Stimulated activated CD8-positive, alpha-beta memory T cell treated with anti-CD3 and anti-CD28 coated beads, Interleukin-7, amount 100 ng/mL, for 48 hours (primary cell): ENCODE measurements at places on chromosomes 6 and 20.
A peak's percentile ranks its signal among the peaks of the same experiment; 100 is the strongest.

DNA sequence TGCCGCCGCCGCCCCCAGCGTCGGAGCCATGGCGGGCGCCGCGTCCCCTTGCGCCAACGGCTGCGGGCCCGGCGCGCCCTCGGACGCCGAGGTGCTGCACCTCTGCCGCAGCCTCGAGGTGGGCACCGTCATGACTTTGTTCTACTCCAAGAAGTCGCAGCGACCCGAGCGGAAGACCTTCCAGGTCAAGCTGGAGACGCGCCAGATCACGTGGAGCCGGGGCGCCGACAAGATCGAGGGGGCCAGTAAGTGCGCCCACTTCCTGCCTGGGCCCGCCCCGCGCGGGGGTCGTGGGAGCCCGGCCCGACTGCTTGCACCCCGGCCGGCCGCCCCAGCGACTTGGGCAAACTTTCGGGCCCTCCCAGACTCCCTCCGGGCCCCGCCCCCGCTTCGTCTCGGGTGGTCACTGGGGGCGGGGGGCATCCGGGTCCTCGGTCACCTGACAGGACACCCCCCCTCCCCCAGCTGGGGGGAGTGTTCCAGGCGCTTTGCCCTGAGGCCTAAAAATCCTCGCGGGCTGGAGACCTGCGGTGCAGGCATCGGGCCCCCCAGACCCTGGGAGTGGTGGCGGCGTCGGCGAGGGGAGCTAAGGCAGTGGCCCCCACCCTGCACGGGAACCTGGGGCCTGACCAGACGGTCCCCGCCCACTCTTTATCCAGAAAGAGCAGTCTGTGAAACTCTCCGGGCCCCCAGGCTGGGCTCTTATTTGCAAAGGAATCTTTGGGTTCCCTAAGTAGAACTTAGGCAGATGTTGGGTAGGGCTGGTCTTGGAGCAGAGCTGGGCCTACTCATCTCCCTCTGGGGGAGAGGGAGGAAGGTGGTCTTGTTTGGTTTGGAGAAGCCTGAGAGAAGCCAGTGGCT lies 501 bp downstream of the PLCG1 start:
- DNase-seq: peak; percentile 56

DNA sequence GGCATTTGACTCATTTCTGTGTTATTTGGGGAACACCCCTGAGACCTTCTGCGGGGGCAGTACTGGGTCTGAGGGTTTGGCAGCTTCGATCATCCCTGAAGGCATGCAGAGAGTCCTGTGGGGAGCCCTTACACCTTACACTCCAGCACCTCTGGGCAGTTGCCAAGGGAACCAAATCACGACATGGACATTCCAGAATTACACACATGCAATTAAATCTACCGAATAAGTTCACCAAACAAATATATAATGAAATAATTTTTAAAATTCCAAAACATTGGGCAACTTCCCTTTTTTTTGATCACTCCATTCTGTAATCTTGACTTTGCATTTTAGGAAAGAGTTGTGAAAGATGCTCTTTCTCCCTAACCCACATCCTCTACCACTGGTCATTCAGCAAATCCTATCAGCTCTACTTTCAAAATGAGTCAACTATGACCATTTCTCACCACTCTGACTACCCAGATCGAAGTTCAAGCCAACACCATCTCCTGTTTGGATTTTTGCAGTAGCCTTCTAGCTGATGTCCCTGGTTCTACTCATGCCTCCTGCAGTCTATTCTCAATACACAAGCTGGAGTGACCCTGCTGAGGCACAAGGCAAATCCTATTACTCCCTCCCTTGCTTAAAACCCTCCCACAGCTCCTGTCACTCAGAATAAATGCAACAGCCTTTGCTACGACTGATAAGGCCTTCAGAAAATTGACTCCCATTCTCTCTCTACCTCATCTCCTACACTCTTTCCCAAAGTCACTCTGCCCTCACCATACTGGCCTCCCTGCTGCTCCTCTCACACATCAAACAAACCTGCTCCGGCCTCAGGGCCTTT lies 533.3 kb downstream of the HACE1 start:
- no peak for DNase-seq

DNA sequence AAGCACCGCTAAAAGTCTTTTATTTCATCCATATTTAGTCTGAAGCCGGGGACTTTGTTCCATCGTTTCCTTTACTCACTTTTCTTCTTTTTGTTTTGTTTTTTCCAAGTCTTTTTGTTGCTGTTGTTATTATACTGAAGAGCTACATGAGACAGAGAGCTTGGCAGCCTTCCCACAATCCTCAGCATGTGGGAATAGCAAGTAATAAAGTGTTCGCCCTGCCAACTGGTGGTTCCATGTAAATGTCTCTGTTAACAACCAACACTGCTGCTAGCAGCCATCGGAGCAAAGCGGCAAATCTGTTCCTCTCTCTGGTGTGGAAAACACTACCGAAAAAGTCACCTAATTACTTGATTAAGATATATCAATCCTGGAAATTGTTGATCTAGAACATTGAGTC lies 437.8 kb upstream of the ID4 start:
- no peak for DNase-seq

- no peak for DNase-seq
These were observed 44.4 kb upstream of the BMP5 start for GRCh38 chr6:55919716-55920308.

- no peak for DNase-seq
These were observed 78.7 kb downstream of the IRF4 start for GRCh38 chr6:470051-470900.

- DNase-seq: no peak
These were observed 560.0 kb upstream of the CDH4 start for GRCh38 chr20:60691966-60692615.

DNA sequence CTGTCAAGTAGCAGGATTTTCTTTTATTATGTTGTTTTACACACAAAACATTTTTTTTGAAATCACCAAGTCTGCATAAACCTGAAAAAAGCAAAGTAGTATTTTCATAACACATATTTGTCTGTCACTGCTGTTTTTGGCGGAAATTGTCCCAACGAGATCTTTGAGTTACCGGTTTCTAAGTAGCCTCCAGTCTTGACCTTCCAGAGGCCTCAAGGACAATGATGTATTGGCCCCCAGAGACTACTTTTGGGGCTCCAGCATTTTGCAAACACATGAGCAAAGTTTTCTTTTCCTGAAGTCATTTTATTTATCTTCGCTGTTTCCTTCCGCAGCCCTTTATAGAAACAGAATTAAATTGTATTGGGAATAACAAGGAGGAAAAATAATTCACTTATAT lies 862.6 kb downstream of the KIF16B start:
- no peak for DNase-seq

DNA sequence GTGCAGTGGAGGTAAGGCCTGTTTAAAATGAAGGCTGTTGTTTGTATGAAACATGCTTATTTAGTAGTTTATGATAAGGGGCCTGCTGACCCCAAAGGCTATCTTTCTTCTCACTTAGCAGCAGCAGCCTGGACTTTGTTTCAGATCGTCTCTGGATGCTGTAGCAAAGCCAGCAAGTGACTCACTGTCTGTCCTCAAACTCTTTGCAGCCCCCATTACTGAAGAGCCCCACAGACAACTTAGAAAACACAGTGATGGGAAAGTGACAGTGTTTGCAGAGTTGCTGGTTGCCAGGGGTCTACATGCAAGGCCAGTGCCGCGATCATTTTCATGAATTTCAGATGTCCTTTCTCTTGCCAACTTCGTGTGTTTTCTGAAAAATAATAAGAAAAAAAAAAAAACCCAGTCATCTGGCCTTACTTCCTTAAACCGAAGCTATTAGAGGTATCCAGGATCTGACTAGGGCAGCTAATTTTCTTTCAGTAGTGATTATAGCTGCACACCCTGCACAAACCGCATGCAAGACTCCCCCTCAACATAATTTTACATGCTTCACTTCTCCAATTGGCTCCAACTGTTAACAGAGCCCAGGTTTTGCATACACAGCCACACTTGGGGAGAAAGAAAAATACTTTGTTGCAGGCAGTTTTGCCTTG lies 11.6 kb upstream of the F13A1 start:
- no peak for DNase-seq

DNA sequence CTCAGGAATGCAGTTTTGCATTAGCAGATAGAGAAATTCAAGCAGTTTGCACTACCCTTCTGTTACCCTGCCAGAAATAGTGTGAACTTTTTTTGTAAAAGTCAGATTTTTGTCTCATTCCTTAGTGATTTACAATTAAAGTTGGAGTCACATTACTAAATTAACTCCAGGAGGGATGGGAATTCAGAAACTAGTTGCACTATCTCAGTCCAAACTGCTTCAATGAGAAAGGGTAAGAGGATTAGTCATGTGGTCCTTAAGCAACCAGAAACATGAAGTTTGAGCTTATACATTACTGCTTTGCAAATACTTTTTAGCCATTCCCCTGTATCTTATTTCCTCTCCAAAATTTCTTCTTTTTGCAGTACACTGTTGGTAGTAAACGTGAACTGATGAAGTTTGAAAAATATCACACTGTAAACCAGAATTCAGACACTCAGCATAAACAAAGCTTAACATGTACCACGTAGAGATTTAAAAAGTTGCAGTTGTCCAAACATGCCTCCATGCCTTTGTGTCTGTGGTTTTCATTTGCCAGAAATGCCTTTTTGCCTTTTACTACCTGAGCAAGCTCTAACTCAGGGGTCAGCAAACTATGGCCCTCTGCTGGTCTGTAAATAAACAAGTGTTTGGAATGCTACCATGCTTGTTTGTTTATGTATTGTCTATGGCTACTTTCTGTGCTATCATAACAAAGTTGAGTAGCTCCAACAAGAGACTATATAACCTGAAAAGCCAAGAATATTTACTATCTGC lies 49.7 kb downstream of the TP53INP2 start:
- no peak for DNase-seq

GRCh38 chr6:89944826-89945407 lies 50.6 kb downstream of the GJA10 start:
- DNase-seq: no peak

GRCh38 chr20:41951615-41952014 lies 333.4 kb upstream of the CHD6 start:
- DNase-seq: no peak

- DNase-seq: no peak
These were observed 518.9 kb downstream of the BCKDHB start for GRCh38 chr6:80625405-80625804.

- no peak for DNase-seq
These were observed 150.8 kb downstream of the ZMYND8 start for GRCh38 chr20:47205577-47206123.

- no peak for DNase-seq
These were observed 350 bp downstream of the HELZ2 start for GRCh38 chr20:63573647-63574131.

DNA sequence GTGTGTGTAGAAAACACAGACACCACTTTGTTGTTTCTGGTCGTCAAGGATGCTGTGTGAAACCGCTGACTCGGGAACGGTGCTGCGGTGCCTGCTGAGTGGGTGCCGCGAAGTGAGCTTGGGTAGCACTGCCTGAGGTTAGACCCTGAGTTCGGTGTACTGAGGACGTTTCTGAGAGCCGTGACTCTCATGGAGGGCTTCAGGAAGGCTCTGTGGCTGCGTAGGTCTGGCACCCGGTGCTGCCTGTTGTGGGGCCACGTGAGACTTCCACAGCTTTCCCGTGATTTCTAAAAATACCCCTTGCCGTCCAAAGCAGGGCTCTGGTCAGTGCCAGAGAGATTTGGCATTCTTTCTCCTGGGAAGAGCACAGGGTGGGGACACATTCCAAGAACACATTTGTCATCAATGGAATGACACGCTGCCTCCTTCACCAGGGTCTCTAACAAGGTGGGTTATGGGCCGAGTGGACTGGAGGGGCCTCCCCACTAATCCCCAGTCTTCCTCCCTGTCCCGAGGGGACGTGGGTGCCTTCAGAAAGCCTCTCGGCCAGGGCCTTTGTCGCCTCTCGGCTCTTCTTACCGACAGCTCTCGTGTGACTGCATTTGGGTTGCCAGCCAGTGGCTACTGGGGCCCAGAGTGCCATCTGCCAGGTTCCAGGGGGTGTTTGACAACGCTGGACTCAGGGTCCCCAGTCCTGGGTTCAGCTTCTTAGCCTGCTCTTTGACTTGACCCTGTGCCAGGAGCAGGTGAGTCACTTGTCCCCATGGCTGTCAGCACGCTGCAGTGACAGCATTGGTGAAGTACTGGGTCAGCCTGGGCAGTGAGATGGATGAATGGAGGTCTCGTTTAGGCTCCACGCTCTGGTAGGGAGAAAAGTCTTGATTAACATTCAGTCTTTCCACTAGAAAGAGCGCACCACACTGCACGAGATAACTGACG lies 62.2 kb downstream of the SYNJ2 start:
- DNase-seq: no peak

DNA sequence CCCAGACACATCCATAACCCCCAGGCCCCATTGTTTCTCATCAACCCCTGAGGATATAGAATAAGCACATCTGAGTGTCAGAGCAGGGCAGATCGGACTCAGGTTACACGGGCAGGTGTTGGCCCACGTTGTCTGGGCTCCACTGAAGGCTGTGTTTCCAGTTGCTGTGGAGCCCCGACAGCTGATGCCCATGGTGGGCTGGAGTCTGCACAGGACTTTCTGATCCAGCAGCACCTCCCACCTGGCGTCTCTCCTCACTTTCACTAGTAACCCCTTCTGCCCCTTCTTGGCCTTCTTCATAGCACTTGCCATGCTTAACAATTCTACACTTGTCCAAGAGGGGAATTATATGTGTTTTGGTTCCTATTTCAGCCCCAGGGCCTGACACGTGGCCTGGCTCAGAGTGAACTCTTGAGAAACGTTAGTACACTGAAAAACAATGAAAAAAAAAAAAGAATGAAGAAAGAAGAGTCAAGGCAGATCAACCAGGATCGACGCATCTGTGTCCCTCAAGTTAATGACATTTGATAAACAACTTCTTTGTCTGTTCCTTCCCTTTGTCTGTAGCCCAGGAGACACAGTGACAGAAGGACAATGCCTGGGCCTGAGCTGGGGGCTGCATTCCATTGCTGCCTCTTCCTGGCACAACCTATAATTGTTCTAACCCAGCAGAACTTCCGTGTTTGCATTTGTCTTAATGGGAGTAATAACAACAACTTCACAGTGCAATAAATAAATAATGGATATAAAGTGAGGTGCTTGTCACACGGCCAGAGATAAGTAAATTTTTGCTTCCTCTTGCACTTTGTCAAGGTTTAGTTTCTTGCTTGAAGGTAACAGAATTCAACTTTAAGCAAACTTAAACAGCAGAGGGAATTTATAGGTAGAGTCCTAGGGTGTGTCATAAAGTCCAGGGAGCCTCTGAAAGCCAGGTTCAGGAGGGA lies 224.2 kb upstream of the SSTR4 start:
- no peak for DNase-seq

GRCh38 chr6:132734694-132735236 lies 20.9 kb upstream of the VNN1 start:
- DNase-seq: no peak

DNA sequence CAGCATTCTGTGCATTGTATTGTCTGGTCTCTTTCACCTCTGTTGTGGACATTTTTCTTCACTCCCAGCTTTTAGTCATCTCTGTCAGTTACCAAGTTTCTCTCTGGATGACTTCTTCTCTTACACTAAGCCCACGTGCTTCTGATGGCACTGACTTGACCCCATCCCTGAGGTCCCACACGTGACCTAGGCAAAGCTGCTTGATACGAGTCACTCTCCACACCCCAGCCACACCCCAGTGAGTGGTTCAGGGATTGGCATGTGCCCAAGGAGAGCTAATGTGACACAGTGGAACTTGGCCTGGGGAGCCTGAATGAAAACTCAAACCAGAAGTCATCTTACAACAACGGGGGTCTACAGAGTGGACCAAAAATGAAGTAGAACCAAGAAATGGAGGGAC lies 32.2 kb downstream of the HTR1E start:
- no peak for DNase-seq
